ENCODE measurements at places on chromosomes 3 and 15. TPM values are rescaled to one million over a fixed set of nuclear protein-coding genes. Genes with fewer than 3 reads are reported as not detected.

Gene LRRC28
- total RNA-seq: 19.4 TPM

Gene THRB
- total RNA-seq: not detected

Gene SAMD7
- total RNA-seq: not detected

Gene GOLGA6D
- total RNA-seq: not detected

- peak within 1 kb of the TSS; percentile 42 for H3K27ac ChIP-seq
- no peaks in the 10 kb centered on the region for H3K36me3 ChIP-seq
- peak; percentile 99 for DNase-seq
- peaks cover 8% of the 10 kb centered on the region for H3K4me1 ChIP-seq
- no peaks in the 10 kb centered on the region for H3K27me3 ChIP-seq
- peak within 1 kb of the TSS; percentile 70 for H3K4me3 ChIP-seq
Observed at GRCh38 chr3:50298836-50299637, at the start of the genes HYAL3 and NAA80. HYAL3 (minus strand) TSS chr3:50299405; CDS start chr3:50295602, 3,803 bp downstream. NAA80 (minus strand) TSS chr3:50299405; CDS start chr3:50297463, 1,942 bp downstream.

DNA sequence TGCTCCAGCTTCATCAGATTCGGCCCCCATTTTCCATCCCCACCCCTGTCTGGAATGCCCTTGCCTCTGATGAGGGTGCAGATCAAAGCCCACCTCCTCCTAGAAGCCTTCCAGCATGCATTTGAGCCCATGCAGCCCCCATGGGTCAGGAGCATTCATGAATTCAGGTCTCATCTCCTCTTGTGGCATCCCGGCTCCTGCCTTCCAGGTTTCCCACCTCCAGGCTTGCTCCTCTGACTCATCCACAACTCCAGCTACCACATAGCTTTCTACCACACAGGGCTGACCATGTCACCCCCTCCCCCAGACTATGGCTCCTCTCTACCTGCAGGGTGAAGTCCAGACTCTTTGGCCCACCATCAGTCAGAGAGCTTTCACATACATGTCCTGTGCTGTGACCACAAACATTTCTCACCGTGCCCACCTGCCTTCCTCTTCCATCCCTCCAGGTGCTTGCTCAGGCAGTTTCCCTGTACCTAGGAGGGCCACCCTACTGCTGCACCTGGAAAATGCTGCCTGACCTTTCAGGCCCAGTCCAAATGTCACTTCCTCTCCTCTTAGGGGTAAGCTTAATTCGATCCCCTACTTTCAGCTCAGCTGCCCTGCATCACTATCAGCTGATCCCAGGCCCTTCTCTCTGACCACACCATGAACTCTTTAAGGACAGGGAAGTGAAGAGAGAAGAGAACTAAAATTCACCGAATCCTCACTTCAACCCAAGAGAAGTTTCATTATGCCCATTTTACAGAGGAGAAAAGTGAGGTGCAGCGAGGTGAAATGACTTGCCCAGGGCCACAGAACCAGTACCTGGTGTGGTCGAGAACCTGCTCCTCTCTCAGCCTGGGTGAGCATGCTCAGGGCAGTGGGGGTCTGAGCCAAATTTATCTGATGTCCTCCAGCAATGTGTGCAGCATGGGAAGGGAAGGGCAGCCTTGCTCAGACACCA, 13.7 kb upstream of the FGD5 start:
- no peaks in the 10 kb centered on the region for H3K36me3 ChIP-seq
- H3K27me3 ChIP-seq: peaks cover 4% of the 10 kb centered on the region
- H3K4me3 ChIP-seq: no peak overlapping the region

DNA sequence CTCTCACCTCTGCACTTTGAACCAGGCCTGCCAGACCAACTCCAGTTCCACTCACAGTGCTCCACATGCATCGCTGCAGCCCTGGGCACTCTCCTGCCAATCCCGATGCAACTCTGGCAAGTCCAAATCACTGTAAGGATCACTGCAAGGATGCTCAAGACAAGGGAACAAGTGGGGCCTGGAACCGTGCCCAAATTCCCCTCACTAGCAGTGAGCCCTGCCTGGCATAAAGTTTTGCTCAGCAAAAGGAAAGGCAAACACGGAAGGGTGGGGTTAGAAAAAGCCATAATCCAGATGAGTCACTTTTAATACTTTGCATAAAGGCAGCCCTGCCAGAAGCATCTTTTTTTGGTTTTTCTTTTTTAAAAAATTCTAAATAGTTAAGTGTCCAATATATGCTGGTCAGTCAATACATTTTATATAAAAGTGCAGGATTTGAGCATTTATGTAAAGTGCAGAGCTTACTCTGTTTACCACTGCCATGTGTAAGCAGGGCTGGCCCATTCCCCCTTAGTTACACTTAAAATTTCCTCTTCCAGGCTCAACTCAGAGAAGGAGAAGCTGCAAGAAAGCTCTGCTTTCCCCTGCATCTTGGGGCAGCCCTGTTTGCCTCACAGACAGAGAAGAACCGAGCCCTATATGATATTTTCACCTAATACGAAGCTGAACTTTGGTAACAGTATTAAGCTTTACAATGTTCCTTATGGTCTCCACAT, 102.2 kb downstream of the CD47 start:
- H3K4me3 ChIP-seq: no peak overlapping the region
- H3K27ac ChIP-seq: no peak overlapping the region
- no peaks in the 10 kb centered on the region for H3K36me3 ChIP-seq
- no peaks in the 10 kb centered on the region for H3K4me1 ChIP-seq
- DNase-seq: peak; percentile 21

GRCh38 chr3:11228041-11228440, 44.2 kb upstream of the ATG7 start:
- H3K4me3 ChIP-seq: no peak overlapping the region
- H3K27me3 ChIP-seq: no peaks in the 10 kb centered on the region
- no peaks in the 10 kb centered on the region for H3K4me1 ChIP-seq
- no peak overlapping the region for H3K27ac ChIP-seq
- DNase-seq: no peak

DNA sequence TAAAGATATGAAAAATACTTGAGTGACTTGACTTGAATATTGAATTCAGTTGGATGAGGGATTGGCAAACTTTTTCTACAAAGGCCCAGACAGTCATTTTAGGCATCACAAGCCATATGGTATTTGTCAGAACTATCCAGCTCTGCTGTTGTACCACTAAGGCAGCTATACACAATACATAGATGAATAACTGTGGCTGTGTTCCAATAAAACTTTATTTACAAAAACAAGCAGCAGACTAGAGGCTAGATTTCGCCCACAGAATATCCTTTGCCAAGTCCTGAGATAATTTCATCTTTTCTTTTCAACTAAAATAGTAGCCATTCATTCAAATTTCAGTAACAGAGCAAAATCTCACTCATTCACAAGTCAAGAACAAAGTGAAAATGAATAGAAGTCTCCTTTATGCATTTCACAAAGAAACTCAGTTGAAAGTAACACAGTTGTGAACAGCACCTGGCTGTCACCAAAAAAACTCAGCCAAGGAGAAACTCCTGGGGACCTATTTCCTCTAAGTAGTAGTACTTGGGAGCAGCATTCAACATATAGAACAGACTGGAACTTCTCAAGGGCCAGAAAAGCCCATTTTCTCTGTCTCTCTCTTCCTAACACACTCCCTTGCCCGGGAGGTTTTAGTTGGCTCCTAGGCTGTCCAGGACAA, 56.3 kb downstream of the OSBPL10 start:
- H3K36me3 ChIP-seq: no peaks in the 10 kb centered on the region
- no peaks in the 10 kb centered on the region for H3K4me1 ChIP-seq
- H3K4me3 ChIP-seq: no peak overlapping the region

GRCh38 chr3:16906682-16907081, 21.9 kb downstream of the PLCL2 start:
- no peaks in the 10 kb centered on the region for H3K36me3 ChIP-seq
- H3K27ac ChIP-seq: no peak overlapping the region
- H3K27me3 ChIP-seq: no peaks in the 10 kb centered on the region

GRCh38 chr3:32181796-32182195, 56.7 kb upstream of the CMTM8 start:
- H3K36me3 ChIP-seq: no peaks in the 10 kb centered on the region
- no peak overlapping the region for H3K4me3 ChIP-seq
- H3K27ac ChIP-seq: no peak overlapping the region
- no peaks in the 10 kb centered on the region for H3K27me3 ChIP-seq
- no peak for DNase-seq
